ENCODE measurements at places on chromosomes 4 and X.

DNA sequence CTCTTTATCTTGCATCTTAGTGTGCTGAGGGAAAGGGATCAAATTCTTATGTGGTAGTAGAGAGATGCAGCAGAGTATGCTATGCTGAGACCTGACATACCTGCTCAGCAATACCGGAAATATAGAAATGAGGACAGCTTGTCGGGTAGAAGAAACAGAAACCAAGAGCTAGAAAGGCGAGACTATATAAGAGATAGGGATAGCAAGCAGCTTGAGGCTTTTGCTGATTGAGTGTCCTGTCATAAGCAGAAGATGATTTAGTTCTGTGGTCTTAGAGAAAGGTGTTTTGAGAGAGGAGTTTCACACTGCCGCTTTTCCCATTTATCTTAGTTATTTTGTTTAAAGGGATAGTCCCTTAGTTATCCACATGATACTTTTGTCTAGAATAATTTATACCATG lies 31.7 kb downstream of the USP9X start:
- DNase-seq: no peak

- no peak for DNase-seq
Measured at GRCh38 chr4:152009031-152009670, 248.3 kb upstream of the GATB start.

DNA sequence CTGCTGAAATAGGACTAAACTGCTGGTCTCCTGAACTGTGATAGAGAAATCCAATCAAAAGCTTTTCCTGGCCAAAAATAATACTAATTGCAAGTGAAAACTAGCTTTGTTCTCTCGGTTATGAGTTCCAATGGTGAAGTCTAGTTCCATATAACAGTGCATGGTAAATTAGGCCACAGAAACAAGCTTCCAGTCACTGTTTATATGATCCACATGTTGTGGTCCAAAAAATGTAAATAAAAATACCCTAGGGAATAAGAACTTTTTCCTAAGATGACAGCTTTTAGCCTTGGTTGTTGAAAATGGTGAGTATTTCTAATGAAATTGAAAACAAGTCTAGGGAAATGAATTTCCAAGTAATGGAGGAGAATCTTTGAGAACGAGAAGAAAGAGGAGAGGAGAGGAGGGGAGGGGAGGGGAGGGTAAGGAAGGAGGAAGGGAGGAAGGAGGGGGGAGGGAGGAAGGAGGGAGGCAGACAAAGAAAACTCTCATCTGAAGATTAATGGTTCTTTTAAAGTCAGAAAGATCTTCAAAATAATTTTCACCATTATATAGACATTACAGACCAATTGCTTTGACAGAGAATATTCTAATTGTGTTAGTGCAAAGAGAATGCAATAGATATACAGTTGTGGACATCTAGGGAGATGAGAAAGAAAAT lies 26.1 kb downstream of the PALLD start:
- DNase-seq: no peak

- DNase-seq: peak; percentile 9
Measured at GRCh38 chr4:112321776-112322684, 24.9 kb downstream of the ALPK1 start.

DNA sequence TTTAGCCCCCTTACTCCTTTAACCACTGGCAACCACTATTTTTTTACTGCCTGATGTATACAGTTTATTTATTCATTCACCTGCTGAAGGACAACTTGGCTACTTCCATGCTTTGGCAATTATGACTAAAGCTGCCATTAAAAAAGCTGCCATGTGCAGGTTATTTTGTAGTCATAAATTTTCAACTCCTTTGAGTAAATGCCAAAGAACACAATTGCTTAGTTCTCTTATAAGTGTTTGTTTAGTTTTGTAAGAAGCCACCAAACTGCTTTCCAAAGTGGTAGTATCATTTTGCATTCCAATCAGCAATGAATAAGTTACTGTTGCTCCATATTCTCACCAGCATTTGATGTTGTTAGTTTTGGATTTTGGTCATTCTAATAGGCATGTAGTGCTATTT lies 1831.8 kb downstream of the PCDH7 start:
- DNase-seq: no peak

DNA sequence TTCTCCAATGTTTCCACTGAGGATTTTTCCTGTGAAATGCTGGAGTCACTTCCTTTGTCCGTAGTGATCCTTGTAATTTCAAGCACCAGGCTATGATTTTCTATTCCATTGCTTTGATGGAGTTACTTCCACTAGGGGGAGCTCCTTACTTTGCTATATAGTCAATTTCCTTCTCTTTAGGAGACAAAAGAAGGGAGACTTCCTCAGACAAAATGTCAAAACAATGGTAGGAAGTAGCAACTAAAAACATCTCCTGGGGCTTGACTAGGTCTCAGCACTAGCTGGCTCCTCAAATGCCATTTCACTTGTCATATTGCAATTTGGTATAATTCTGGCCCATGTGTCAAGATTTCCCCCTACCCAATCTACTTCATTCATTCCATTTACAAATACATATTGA lies 24.1 kb downstream of the ZCCHC12 start:
- DNase-seq: no peak

- DNase-seq: no peak
Measured at GRCh38 chrX:13994536-13995080, 35.1 kb downstream of the GEMIN8 start.

- DNase-seq: no peak
Measured at GRCh38 chr4:63578383-63578782, 830.9 kb downstream of the TECRL start.
